Cerebellum (tissue), 4 donors: ENCODE measurements at places on chromosomes 1 and 21.

DNA sequence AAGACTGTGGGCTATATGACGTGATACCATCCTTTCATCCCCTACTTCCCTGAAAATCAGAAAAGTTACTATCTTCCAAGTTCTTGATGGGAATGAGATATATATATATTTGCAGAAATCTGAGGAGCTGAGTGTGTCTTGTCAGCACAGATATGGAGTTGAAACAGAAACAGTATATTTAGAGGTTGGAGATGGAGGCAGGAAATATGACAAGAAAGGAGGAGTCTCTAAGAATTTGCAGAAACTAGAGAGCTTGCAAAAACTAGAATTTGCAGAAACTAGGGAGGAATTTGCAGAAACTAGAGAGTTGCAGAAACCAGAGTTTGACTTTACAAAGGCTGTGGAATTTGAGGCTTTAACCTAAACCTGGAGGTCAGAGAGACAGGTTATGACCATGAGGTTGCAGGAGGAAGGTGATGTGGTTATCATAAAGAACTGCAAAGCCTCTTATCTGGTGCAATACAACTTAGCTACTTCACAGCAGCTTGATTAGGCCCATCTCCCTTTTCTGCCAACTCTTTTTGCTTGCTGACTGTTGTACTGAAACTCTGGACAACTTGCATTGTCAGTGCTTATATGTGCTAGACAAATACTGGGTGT lies 22.3 kb downstream of the XCL2 start:
- no peak for DNase-seq

DNA sequence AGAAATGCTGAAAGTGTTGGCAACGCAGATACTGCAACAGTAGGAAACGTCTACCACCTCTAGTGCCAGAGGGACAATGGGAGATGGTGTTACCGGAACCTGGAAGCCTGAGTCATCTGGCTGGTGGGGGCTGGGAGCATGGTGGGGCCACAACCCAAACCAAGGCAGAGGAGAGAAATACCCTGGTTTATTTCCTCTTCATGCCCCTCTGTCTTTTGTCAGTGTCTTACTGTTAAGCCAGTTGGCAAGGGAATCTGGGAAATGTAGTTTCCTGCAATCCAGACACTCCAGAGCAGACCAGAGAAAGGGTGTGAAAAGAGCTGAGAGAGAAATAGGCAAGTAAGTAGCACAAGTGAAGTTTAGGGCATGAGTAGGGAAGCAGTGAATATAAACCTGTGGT lies 14.8 kb downstream of the DNTTIP2 start:
- DNase-seq = no peak

DNA sequence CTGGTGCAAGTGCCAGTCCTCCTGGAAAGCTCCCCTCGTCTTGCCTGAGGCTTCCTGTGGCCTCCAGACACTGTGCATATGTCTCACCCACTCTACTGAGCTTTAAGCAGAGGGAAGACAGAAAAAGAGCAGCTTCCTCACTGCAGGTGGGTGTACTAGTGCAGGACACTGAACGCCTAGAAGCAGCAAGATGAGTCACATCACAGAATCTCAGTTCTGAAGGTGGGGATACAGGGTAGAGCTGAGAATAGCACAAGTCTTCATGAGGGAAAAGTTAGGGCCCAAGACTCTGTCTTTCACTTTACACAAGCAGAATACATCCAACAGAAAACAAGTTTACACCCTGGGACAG lies 37.4 kb downstream of the PCAT6 start:
- no peak for DNase-seq

GRCh38 chr1:156747742-156748669 lies 3.5 kb downstream of the HDGF start:
- DNase-seq = no peak

DNA sequence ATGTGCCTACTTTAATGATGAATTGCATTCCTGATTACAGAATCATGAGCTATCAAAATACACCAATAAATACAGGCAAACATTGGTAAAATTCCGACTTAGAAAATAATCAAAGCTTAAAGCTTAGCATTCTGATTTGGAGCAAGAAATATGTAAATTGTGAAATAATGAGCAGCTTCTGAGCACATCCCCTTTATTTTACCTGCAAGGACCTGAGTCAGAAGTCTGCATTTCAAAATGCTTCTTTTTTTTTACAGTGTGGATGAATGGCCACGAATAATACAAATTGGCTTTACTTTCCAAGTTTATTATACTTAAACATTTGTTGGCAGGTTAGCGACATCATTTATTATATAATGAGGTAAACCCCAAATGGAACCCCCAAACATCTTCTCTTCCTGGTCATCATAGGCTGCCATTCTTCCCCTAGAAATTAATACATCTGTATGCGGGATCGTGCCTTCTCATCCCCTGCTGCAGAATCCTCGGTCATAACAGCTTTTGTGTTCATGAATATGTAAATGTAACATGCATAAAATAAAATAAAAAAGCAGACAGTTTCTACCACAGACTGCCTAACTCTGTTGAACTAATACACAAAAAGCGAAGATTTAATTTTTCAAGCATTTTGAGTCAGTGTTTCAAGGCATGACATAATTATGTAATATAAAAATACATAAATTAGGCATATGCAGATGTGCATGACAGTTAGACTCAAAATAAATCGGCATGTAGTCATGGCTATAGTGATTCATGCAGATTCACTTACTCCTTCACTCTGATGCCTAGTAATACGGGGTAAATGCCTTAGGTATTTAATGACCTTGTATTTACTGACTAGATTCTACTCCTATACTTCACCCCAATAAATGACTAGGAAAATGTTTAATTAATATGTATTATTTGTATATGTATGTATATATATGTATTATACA lies 339.7 kb downstream of the USP25 start:
- no peak for DNase-seq

GRCh38 chr21:32515874-32516273 lies 69.4 kb downstream of the TCP10L start:
- DNase-seq = no peak

GRCh38 chr1:56526571-56527174 lies 52.7 kb downstream of the PLPP3 start:
- no peak for DNase-seq

- no peak for DNase-seq
Measured at GRCh38 chr21:39050841-39051587, 132.2 kb downstream of the PSMG1 start.

- no peak for DNase-seq
Measured at GRCh38 chr1:154862907-154863306, 7.2 kb downstream of the KCNN3 start.
